LNCaP clone FGC (cell line): ENCODE measurements at places on chromosomes 7 and 10.

GRCh38 chr7:139595806-139596205 lies 72.3 kb downstream of the CLEC2L start:
- no peak for DNase-seq

GRCh38 chr7:135974667-135975066 lies 2.5 kb downstream of the MTPN start:
- DNase-seq: no peak

DNA sequence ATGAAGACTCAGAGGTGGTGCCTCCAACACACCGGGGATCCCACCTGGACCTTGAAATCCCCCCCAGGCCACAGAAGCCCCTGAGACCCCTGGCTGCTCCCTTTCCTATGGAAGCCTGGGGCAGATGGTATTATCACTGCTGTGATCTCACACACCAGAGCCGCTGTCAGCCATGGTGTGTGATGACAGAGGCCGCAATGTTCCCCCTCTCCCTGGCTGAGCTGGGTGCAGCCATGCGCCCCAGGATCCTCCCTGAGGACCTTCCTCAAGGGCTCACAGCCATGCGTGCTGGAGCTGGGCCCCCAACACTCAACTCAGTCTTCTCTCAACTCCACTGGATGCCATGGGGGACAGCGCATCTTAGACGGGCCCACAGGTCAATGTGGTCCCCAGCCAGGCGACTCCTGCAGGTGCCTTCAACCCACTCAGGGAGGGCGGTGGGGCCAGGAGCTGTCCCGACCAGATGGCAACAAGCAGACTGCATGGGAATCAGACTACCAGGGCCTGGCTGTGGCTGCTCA lies 44.9 kb downstream of the VIPR2 start:
- no peak for DNase-seq

DNA sequence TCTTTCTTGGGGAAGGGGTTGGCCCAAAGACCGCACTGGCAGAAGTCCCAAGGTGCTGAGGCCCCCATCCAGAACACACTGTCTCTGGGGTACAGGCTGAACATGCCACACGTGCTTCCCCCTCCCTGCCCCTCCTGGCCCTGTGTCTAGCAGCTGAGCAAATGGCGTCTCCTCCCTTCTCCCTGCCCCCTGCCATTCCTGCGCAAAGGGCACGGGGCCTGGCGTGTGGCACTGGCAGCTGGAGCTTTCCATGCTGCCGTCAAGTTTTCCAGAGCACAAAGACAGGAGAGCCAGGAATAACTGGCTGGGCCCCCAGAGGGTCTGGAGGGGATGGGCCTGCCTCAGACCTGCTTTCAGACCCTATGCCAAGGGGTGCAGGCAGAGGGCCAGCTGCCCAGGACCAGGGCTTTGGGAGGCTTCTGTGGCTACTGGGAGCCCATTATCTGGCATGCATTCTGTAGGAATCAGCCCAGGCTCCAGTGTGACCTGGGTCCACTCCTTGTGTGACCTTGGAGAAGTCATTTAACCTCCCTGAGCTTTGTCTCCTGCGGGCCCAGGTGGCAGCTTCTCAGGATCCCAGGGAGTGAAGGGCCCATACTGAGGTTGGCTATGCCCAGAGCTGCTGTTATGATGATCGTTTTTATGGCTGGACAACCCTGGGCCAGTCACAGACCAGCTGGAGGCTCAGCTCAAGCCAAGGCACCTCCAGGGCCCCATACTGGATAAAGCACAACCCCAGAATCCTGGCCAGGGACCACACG lies 710 bp upstream of the LDB3 start:
- DNase-seq: no peak

GRCh38 chr7:50557099-50557498 lies 8.1 kb downstream of the DDC start:
- DNase-seq: no peak

- no peak for DNase-seq
Observed at GRCh38 chr7:155414547-155415492, 43.1 kb upstream of the EN2 start.

DNA sequence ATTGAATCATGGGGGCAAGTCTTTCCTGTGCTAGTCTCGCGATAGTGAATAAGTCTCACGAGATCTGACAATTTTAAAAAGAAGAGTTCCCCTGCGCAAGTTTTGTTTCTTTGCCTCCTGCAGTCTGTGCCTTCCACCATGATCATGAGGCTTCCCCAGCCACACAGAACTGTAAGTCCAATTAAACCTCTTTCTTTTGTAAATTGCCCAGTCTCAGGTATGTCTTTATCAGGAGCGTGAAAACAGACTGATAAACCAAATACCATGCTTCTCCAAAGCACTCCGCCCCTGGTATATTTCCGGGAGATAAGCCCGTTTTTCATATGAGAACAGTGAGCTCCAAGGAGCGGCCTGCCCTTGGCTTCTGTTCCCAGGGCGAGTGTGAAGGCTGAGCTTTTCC lies 118.9 kb downstream of the EVX1 start:
- DNase-seq: peak; percentile 39

DNA sequence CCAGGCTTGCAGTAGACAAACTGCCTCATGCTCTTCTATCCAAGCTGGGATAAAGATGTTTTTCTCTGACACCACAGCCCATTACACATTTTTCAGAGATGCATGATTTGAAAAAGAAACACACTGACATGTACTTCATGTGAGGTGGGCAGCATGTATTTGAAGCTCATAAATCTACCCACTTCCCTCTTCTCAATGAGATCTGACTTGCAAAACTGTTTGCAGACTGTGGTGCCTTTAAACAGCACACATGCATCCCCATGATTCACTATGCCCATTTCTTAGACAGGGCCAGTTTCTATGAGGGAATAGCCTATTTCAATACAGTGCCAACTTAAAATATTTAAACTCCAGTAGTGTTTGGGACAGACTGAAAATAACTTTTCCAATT lies 109.8 kb downstream of the GLI3 start:
- DNase-seq: no peak

DNA sequence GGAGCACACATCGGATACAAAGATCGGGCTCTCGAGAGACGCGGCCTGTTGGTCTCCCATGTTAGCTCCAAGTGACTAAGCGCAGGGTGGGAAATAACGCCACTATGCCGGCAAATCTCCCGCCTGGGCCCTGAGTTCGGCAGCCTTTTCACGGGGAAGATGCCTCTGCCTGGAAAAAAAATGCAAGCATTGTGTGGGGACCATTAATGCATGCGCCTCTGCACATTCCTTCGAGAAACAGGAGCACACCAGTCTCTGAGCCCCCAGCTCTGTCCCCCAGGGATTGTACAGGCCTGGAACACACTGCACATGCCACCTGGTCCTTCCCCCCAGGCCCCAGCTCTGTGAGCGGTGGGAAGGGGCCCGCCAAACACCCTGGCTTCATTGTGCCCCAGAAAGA lies 44.1 kb downstream of the FBXW4 start:
- DNase-seq: no peak

DNA sequence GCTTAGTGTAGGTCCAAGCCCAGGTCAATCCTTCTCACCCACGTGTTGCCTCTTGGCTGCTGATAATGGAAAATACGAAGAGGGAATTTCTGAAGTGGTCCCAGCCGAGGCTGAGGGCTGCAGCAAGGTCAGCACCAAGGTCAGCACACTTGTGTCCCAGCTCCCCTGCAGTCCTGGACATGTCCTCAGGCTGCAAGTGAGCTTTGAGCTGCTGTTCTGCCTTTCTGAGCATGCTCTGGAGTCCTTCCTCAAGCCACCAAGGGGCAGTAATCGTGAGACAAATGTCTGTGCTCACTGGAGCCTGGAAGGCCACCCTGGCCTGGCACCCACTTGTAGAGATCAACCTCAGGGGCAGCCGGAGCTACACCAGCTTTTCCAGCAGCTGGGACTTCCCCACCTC lies 28.3 kb downstream of the DRGX start:
- DNase-seq: no peak
